GM12878 (cell line): ENCODE measurements at places on chromosomes 2 and 18.

DNA sequence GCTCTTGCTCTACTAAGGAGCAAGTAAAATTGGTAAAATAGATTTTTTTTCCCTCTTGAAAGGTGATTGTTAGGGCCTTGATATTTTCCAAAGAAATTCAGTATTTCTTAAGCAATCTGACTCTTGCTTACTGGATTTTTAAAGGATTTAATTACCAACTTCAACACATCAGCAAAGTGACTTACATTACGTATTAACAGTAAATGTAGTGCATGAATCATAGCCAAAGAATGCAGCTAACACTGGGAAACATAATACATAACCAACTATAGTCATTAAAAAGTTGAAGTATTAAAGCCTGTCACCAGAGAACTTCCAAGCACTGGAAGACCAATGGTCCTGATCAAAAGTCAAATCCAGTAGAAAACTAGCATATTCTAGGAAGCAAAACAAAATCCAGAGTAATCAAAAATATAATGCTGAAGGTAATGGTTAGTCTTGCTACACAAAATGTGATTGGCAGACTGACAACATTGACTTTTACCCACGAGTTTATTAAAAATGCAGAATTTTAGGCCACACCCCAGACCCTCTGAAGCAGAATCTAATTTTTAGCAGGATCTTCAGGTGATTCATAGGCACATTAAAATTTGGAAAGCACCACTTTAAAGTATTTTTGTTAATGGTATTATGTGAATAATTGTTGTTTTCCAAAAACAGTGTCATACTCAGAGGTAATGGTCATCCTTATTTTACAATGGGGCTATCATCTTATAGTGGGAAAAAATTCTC is 31.8 kb upstream of the CAVIN2 start:
- no peak for DNase-seq

- peak; percentile 47 for DNase-seq
These were observed 39.9 kb downstream of the STK17B start for GRCh38 chr2:196131384-196131937.

GRCh38 chr2:147174824-147175254 is 670.0 kb upstream of the ACVR2A start:
- DNase-seq, result no peak

DNA sequence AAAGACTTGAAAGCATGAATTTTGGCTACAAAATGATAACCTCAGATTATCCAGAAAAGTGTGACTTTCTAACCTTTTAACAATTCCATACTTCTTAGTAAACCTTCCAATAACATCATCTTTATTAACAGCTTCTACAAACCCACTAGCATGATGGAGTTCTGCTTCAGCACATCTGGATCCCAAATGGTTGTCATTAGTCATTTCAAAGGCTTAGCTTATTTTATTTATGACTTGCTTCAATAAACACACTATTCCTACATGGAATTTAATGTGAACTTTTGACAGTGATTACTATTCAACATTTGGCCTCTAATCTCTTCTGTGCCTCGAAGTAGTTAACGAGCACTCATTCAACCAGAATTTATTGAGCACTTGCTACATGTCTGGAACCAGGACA is 808.3 kb downstream of the TSN start:
- DNase-seq, result no peak

GRCh38 chr2:68916226-68916625 is 36.5 kb downstream of the GKN2 start:
- no peak for DNase-seq

GRCh38 chr2:99619151-99619550 is 129.3 kb upstream of the REV1 start:
- DNase-seq, result no peak

GRCh38 chr2:193240752-193241151 is 1046.0 kb upstream of the TMEFF2 start:
- no peak for DNase-seq

- DNase-seq, result no peak
These were observed 92.7 kb downstream of the WDSUB1 start for GRCh38 chr2:159193791-159194190.

DNA sequence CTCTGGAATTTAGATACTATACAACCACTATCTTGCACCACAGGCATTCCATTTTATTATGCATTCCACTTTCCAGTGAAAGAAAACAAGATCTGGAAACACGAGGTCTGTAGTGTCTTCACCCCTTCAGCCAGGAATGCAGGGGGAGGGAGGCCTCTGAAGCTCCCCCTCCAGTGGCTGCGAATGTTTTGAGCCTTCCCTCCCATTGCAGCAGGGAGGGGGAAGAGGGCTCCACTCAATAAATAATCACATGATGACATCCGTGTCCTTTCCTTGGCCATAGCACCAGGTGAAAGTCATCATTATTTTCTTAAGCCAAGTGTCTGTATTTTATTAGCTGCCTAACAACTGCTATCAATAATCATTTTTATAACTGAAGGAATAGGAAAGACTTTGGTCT is 38.6 kb downstream of the ALPK2 start:
- no peak for DNase-seq

- no peak for DNase-seq
These were observed 47.5 kb downstream of the INHBB start for GRCh38 chr2:120393456-120393855.

- no peak for DNase-seq
These were observed 155.0 kb upstream of the OTX1 start for GRCh38 chr2:62895632-62896009.
